Activated CD8-positive, alpha-beta T cell treated with anti-CD3 and anti-CD28 coated beads for 36 hours (primary cell): ENCODE measurements at places on chromosomes 16 and 17. TPM values are rescaled to one million over a fixed set of nuclear protein-coding genes. Genes with fewer than 3 reads are reported as not detected.

Gene HBQ1
- total RNA-seq = 2.2 TPM

Gene CNOT1
- total RNA-seq = 281 TPM

Gene OR4D1
- 0.25 TPM for total RNA-seq

Gene SLC13A5
- not detected for total RNA-seq

Gene NTN3
- not detected for total RNA-seq

Gene CX3CL1
- total RNA-seq = 0.09 TPM

Gene SLC38A8
- not detected for total RNA-seq

Gene HASPIN
- 20.7 TPM for total RNA-seq

Gene GUCY2D
- total RNA-seq = not detected

Gene ABCC3
- not detected for total RNA-seq

Gene TBC1D3G
- total RNA-seq = not detected

Gene HEXIM2
- 4.2 TPM for total RNA-seq
